ENCODE measurements at places on chromosomes 3 and 15.
A peak's percentile ranks its signal among the peaks of the same experiment; 100 is the strongest.

GRCh38 chr15:68636256-68636655 lies 57.5 kb downstream of the CORO2B start:
- no peak for DNase-seq

- DNase-seq: no peak
Measured at GRCh38 chr3:112638327-112639020, 2.5 kb downstream of the CCDC80 start.

- no peak for DNase-seq
Measured at GRCh38 chr3:102037209-102037608, 187.9 kb downstream of the NFKBIZ start.

DNA sequence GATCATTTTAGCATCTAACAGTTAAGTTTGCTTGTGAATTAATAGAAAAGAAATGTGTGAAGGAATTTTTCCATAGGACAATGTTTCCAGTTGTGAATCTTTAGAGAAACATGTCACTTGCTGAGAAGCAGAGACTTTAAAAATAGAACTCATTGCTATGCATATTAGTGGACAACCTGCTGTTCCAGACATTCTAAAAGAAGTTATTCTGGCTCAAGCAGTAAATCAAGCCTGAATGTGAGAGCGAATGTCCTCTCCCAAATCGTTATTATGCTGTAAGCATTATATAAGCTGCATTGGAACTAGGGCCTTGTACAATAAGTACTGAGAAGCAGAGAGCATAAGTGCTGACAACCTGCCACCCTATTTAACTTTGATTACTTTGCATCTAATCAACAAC lies 990.9 kb downstream of the PLOD2 start:
- no peak for DNase-seq

- no peak for DNase-seq
Measured at GRCh38 chr3:46947546-46947901, 29.0 kb downstream of the CCDC12 start.

DNA sequence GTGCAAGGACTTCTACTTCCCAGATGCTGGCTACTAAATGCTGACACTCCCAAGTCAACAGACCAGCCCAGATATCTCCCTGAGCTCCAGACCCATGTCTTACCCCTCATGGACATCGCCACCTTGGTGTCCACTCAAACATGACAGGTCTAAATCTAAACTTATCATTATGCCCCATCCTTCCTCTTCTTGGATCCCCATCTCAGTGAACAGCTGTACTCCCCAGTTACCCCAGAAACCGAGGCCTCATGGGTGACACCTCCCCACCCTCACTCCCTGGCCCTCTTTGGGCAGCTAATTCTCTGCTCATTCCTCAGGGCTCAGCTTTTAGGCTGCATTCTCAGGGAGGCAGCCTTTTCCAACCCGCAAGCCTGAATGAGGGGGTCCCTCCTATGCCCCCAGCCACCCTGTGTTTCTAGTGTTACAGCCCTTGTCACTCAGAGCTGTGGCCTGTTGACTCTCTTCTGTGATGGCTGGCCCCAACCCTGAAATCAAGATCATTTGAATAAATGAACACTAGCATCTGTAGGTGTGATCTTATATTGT lies 5.4 kb downstream of the EHD4 start:
- DNase-seq: peak; percentile 25
